ENCODE measurements at places on chromosomes 7 and 10.

GRCh38 chr10:24790599-24790998 lies 66.9 kb upstream of the ARHGAP21 start:
- DNase-seq = no peak

DNA sequence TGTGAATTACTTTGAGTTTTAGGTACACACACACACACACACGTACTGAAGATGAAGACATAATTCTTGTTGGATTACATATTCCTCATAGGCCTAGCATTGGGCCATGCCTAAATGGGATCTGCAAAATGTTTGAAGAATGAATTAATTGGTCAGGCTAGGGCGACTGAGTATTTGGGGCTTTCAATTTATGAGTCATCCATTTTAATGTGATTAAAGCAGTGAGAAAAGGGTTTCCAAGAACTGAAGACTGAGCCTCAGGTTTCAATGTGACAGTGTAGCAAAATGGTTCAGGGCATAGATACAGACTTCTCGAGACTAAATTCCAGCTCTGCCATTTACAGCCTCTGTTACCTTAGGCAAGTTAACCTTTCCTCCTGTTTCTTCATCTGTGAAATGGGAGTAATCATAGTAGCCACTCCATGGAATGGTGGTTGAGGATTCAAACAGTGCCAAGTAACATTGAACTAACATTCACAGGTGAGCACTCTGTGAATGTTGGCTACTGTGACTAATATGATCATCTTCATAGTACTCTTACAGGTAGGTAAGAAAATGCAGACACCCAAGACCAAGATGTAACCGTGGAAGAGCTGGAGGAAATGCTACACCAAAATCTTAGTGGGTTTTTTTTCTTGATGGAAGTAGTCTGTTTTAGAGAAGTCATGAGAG lies 7.6 kb downstream of the BPGM start:
- no peak for DNase-seq

DNA sequence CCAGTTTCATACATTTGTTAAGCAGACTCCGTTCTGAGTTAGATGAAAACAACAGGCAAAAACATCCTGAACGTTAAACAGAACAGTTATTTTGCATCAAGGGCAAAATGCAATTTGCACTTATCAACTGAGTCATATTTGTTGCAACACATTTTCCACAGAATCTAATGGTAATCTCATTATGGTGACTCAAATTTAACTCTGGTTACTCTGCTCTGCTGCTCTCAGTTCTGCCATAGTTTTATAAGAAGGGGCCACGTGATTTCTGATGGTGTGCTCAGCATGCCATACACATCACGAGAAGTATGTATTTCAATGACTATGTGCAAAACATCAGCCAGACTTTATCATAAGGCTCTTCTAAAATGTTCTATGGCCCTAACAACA lies 148.8 kb downstream of the CHCHD3 start:
- no peak for DNase-seq

DNA sequence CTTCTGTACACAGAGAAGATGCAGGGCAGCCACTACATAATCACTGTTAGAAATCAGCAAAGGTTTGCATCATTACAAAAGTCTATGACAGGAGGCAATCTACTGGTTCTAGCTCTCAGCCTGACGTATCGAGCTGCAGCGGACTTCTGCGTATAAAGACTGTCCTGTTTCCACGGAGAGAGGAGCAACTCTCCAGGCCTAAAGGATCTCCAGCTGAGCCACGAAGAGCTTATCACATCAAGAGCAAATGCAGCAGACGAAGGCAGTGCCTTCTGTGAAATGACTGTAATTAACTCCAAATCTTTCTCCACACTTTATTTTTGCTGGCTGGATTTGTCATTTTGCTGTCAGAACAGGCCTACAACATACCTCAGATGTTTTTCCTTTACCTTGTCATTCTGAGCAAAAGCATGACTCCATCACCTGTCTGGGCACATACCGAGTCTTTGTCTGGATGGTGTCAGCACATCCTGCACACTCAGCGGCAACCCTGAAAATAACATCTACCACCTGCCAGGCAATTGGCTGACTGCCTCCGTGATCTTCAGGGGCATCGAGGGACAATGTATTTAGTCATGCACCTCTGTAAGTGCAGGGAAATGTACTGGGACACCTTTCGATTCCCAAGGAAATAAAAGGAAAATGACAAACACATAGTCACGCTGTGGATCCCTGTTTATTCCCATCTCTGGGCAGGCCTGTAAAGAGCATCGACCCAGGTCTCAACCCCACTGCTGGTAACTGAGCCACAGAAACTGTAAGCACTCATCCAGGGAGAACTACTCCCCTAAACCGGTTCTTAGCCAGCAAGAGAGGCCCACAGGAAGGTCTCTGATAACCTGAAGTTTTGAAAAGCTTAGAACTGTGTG lies 26.3 kb upstream of the SH3PXD2A start:
- DNase-seq = no peak

GRCh38 chr10:43607199-43607573 lies 948 bp downstream of the ZNF485 start:
- DNase-seq = no peak

DNA sequence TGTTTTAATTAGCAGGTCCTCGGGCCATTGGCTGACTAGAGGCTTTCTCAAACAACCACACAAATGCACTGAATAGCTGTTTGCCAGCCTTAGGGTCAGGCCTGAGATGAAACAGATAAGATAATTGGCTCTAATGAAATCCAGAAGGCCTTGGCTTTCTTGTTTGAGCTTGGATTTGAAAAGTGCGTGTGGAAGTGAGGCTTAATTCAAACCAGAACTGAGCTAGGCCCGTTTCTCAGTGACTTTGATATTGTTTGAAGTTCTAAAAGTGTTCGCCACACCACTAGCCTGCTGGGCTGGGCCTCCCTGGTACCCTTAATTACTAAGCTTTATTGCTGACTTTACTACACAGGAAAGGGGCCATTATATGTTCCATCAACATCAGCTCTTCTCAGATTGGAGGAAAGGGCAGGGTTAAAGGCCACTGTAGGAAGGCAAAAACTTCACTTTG lies 270.6 kb downstream of the TWIST1 start:
- no peak for DNase-seq

DNA sequence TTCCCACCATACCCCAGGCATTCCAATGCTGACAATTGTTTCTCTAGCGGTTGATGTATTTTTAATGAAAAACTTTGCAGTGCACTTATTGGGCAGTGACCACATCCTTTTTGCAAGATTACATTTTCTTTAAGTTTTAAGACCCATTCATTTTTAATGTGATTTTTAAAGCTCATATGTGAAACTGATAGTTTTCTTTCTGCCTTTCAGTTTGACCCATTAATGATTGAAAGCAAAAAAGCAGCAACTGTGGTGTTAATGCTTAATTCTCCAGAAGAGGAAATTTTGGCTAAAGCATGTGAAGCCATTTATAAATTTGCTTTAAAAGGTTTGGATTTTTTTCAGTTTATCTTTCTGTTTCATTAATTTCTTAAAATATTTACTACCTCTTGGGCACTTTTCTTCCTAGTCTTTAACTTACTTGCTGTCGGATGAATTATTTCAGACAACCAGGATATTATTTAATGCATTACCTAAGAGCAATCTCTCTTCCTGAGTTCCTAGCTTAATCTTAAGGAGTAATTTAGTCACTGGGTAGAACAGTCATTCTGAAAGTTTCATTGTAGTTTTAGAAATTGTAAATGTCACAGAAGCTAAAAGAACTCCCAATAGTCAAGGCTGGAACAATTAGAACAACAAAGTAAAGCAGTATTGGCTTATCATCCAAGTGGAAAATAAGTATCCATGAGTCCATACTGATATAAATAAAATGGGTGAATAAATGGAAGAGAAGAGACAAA lies 18.3 kb downstream of the ARMC3 start:
- no peak for DNase-seq

GRCh38 chr10:129161150-129161549 lies 305.9 kb upstream of the MGMT start:
- no peak for DNase-seq

GRCh38 chr7:145398758-145399157 lies 562.9 kb upstream of the TPK1 start:
- DNase-seq = no peak

DNA sequence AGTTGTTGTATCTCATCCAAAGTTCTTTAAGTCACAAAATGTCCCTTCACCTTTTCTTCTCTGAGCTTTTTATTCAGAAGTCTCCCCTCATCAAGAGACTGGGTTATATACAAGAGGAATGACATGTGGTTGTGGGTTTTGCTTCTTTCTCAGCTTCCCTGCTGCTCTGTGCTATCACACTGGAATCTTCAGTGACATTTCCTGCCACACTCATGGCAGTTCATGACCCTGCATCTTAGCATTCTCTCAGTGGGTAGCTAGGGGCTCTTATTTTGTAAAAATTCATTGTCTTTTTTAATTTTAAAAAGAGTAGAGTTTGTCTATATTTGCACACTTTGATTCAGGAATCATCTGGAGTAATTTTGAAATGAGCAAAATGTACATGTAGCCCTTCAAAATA lies 236.9 kb upstream of the TMEM229A start:
- DNase-seq = no peak

GRCh38 chr10:88478256-88478655 lies 104.9 kb downstream of the RNLS start:
- no peak for DNase-seq

GRCh38 chr10:84406561-84406960 lies 78.2 kb downstream of the CCSER2 start:
- DNase-seq = no peak

- DNase-seq = no peak
Observed at GRCh38 chr10:104255311-104255981, 754 bp downstream of the GSTO1 start.

GRCh38 chr10:89374713-89375141 lies 3.1 kb upstream of the IFIT1B start:
- no peak for DNase-seq

DNA sequence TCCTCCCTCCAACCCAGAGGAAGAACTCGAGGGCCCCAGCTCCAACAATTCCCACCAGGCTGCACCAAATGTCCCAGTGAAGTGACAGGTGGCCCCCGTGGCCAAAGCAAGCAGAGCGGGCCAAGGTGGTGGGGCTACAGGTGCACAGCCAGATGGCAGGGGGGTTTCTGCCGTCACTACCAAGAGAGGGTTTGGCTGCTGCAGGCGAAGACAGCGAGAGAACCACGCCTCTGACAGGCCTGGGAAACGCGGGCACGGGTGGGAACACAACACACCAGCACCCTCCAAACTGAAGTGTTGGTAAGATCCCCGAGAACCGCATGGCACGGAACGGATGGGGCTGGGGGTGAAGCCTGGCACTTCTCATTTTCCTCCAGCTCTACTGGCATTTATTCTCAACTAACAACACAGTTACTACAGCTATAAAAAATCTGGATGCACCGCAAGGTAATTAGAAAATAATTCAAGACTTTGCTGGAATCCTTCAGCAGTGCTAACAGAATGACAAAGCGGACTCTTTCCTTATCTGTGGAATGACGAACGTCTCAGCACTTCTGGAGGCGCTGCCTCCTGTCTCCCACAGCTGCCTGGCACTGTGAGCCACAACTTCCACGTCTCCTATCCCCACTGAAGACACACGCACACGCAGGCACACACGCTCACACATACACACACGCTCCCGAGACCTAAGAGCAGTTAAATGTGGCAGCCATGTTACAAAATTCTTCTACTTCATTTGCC lies 167.9 kb downstream of the TCERG1L start:
- DNase-seq = no peak
